ENCODE measurements at places on chromosomes 6 and 20.

- no peak for DNase-seq
Measured at GRCh38 chr20:33431797-33432381, 11.7 kb downstream of the SNTA1 start.

DNA sequence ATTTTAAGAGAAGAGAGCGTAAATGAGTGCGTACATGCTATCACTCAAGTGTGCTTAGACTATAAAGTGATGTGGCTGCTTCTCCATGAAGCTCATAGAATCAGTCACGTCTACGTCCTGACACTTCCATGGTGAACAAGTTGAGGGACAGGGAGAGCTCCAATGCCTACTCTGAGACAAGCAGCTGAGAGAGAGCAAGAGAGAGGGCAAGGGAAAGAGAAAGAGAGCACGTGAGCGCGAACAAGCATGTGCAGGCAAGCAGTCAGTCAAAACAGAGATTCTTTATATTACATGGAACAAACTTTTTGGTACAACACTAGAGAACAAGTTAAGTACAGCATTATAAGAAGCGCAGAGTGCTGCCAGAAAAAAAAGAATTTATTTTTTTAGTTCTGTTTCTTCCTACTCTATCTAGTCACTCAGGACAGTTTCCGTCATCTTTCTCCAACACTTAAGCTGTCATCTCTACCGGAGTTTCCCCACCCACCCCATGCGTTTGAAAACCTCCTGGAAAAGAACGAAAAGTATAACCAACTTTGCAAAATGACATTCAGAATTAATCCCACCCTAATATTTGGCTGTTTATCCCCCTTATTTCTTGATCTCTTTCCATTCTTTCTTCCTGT lies 61.8 kb downstream of the EPB41L2 start:
- DNase-seq, result no peak

DNA sequence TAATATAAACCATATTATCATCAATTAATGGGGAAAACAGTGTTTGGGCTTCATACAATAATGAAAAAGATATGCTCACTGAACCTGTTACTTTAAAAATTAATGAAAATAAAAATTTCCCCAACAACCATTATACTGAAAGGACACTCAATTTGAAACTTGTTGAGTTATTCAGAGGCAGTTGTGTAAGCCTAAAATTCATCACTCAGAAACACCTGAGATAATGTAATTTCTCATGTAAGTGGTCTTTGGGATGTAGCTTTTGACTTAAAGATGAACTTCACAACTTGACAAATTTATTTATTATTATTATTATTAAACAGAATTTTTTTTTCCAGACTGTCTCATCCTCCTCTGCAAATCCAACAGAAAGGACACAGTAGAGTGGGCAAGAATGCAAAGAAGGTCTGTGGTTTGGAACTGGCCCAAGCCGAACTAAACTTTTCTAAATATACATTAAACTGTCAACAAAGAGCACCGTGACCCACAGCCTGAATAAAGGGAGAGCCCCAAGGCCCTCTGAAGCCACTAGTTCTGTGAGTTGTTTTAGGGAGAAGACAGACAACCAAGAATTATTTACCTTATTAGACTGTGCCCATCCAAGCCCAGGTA lies 32.2 kb upstream of the HEY2 start:
- no peak for DNase-seq

DNA sequence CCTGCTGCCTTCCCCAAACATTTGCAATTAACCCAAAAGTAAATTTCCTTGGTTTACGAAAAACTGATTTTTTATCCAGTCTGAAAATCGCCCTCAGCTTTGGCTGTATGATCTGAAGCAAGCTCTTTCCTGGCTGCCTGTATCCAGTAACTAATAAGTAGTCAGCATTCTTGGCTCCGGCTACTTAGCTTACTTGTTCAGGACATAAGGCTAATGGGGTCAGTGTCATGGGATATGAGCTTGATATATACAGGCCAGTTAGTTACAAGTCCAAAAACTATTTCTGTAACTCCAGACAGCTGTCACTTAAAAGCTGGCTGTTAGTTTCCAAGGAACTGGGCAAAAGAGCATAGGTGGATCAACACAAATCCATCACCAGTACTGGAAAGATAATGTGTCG lies 56.2 kb downstream of the KHDC1L start:
- no peak for DNase-seq

GRCh38 chr6:45605971-45606370 lies 228.2 kb upstream of the SUPT3H start:
- no peak for DNase-seq

DNA sequence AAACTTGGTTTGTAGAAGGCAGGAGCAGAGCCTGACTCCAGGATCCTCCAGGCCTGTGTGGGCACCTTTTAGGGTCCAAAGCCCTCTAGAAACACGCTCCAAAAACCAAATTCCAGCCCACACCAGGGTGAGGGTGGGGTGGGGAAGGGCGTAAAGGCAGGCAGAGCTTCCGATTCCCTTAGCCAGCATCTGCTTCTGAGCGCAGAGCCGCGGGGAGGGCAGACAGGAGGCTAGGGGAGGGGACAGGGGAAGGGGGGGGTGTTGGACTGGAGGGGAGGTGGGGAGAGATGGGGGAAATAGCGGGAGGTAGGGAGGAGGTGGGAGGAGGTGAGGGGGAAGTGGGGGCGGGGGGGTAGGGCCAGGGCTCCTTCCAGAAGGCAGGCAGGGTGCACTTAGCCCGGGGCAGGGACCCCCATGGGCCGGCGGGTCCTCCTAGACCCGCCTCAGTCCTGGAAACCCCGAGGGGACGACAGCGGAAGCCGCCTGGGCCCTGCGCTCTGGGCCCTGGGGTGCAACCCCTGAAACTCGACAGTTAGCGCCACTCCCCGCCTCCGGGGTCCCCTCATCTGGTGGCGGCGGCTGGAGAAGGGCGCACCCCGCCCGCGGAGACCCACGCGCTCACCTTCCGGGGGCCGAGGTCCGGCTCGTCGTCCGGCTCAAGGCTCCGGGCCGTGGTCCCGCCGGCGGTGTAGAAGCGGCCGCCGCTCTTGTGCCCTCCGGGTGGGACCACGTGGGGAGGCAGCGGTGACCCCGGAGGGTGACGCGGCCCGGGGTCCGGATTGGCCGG lies 22.0 kb upstream of the FRMD1 start:
- DNase-seq, result peak; percentile 32

- DNase-seq, result no peak
Measured at GRCh38 chr6:94131271-94131670, 711.9 kb upstream of the EPHA7 start.

GRCh38 chr6:88843040-88843439 lies 120.4 kb downstream of the RNGTT start:
- DNase-seq, result no peak

DNA sequence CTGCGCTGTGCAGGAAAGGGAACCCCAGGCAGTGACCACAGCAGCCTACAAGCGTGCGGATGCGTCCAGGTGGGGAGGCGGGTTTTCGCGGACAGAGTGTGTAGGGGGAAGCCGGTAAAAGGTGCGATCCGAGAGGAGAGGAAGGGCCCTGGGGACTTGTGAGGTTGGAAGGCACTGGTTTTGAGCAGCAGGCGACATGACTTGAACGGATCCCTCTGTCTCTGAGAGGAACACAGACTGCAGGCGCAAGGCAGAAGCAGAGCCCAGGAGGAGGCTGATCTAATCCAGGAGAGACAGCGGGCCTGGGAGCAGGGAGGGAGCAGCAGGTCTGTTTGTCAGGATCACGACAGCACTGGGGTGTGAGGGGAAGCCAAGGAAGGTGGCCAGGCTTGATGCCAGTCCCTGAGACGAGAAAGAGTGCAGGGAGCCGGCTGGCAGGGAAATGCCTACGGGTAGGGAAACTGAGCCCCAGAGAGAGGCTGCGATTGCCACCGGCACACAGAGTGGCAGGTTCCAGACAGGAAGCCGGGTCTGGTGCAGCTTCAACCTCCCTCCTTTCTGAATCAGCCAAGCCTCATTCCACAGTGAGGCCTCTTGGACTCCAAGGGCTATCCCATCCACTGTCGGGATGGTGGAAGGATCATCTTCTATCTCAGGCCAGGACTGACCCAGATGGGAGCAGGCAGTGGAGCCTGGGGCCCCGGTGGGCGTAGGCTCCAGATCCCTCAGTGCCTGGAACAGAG lies 57.1 kb downstream of the HNF4A start:
- DNase-seq, result no peak

DNA sequence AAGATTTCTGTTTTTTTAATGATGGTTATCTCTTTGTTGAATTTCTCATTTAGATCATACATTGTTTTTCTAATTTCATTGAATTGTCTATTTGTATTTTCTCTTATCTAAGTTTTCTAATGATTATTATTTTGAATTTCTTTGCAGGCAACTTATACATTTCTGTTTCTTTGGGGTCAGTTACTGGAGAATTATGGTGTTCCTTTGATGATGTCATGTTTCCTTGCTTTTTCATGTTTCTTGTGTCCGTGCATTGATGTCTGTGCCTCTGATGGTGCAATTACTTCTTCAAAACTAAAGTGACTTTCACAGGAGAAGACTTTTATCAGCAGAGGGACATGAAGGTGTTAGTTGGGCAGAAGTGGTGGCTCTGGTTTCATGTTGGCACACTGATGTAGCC lies 270.7 kb upstream of the MOCS1 start:
- no peak for DNase-seq

- no peak for DNase-seq
Measured at GRCh38 chr6:47009583-47009982, 32.5 kb downstream of the ADGRF1 start.

DNA sequence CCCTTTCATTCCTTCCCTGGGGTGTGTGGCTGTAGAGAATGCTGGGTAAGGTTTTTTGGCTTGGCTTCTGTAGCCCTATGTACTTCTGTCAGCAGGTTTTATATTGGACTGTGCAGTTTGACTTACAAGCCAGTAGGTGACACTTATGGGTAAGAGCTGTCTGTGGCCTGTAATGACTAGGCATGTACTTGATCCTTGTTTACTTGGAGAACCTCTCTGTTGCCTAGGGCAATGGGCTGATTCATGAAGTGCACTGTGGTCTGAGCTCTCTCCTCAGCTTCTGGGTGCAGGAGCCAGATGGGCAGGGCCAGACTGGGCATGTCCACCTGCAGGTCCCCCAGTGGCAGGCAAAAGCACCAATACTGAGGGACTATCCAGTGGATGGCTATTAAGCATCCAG lies 544.6 kb downstream of the ADGRB3 start:
- no peak for DNase-seq

- no peak for DNase-seq
Measured at GRCh38 chr20:47059536-47059935, 164.9 kb downstream of the EYA2 start.

GRCh38 chr20:11754451-11754850 lies 163.2 kb upstream of the BTBD3 start:
- no peak for DNase-seq

GRCh38 chr6:12010635-12011275 lies 1.4 kb upstream of the HIVEP1 start:
- peak; percentile 85 for DNase-seq

DNA sequence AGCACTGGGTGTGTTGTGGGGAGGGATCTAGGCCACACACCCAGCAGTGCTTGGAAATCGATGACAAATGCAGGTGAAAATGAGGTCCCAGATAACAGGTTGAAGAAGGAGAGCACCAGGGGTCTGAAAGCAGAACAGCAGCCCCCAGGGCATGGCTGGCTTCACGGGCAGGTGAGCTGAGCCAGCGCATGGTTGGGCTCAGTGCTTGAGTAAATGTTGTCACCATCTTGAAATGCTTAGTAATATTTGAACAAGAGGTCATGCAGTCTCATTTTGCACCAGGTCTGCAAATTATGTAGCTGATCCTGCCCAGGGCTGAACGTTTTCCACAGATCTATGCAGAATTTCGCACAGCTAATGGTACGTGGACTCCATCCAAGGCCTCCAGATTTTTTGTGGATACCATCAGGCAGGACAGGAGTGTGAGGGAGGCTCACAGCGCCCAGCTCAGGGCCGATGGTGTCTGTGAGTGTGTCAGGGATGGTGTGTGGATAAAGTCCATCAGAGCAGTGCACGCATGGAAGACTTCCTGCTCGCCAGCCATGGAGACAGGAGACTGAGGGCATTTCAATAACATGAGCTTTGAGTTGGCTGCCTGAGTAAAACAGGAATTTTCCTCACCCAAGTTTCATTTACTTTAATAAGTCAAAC lies 53.1 kb upstream of the SNX9 start:
- DNase-seq, result no peak

GRCh38 chr6:153032255-153032882 lies 29.9 kb upstream of the MTRF1L start:
- no peak for DNase-seq

- no peak for DNase-seq
Measured at GRCh38 chr6:104896914-104897313, 37.2 kb upstream of the HACE1 start.

DNA sequence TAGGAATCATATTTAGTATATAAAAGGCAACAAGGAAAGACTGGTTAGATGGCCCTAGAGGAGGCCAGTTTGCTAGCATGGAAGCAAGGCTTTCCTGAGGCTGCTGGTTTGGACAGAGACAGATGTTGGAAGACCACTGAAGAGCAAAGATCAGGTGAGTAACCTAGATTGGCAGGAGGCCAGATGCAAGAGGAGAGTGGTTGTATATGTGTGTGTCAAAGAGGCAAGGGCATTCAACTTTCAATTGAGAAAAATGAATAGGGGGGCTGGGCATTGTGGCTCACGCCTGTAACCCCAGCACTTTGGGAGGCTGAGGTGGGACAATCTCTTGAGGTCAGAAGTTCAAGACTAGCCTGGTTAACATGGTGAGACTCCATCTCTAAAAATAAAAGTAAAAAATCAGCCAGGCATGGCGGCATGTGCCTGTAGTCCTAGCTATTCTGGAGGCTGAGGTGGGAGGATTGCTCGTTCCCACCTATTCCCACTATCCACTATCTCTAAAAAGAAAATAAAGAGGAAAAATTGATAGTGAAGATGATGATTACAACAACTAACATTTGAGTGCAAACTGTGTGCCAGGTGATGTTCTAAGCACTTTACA lies 79.8 kb downstream of the PRDM1 start:
- DNase-seq, result no peak

DNA sequence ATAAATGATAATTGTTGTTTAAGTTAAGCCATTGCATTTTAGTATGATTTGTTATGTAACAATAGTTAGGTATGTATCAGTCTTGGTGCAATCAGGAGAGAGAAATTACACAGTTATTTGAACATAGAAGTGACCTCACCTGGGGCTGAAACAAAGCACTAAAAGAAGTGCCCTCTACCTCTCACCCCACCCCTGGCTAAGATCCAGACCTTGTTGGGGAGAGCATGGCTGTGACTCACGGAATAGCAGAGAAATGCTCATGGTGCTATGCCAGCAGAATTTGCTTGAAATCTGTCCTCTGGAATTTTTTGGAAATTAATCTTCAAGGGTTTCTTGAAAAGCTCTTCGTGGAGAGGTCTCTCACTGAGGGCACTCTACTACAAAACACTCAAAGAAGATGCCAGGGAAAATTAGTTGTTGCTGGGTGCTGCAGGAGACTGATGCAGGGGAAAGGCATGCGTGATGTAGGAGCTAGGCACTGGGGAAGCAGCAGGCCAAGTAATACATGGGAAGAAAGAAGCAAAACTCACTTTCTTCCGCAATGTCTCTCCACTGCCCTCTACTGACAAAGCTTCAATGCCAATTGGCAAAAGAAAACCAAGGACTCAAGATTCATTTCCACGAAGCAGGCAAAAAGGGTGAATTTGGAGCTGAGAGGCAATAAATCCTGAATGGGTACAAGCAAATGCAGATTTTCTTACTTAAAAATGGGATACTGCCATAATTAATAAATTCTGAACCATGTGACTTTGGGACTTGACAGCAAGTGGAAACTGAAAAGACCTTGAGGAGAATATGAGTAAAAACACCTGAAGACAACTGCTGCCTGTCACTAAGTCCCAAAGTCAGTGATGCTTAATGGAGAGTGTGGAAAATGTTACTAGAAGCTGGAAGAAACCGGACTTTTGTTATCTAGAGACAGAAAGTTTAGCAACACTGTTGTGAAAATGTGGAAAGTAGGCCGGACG lies 136.3 kb upstream of the ZNF184 start:
- DNase-seq, result no peak

GRCh38 chr6:166589337-166589731 lies 2.9 kb upstream of the RAMACL start:
- DNase-seq, result no peak
